Fibroblast of skin of scalp (primary cell): ENCODE measurements at places on chromosomes 2 and 18.

GRCh38 chr2:237121321-237121720 lies 35.6 kb downstream of the COPS8 start:
- DNase-seq: no peak

DNA sequence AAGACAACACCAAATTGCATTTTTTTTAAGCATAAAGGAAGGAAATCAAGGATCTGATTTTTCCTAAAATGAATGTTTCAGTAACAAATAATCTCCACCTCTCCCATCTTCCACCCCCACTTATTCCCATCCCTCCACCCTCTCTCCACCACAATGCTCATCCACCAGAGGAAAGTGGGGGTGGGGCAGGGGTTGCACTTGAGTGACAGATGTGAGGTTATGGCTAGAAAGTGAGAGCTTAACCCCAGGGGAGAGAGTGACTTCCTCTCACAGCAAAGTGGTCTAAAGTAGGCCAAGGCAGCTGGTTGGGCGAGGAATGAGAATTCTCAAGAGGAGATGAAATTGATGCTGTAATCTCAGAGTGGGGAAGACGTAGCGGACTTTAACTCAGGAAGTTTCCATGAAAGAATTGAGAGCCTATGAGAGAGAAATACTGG lies 104.7 kb downstream of the HNRNPLL start:
- DNase-seq: no peak

DNA sequence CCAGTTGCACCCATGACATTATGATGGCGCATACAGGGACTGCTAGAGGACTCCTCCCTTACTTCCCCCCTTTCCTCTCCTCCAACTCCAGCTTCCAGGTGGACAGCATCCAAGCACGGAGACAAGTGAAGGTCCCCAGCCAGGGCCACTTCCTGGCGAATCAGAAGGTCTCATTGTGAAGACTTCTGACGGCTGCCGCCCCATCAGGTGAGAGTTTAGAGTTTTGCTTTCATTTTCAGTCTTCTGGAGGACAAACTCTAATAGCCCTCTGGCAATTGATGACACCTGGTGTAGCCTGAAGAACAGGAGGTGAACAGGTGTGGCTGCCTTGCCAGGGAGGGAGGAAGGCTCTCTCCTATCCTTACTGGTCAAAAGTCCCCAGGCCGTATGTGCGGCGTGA lies 77.3 kb upstream of the KCNH7 start:
- DNase-seq: no peak

DNA sequence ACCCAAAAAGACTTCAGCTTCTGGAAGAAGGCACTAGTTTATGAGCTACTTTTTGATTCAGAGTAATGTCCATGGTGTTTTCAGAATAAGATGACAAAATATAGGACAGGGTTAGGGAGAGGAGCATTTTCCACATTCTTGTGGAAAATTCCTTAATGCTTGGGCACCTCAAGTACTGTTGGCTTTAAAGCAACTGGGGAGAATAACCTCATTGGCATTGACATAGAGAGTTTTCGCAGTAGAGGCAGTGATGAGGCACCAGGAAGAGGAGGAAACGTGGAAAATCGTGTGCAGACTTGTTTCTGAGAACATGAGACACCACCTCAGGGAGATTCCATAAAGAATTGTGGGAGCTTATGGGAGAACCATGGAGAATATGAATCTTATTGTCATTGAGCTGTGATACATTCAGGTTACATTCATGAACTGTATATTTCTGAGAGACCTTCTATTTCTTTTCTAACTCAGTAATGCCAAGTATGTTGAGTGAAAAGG lies 929.0 kb upstream of the NRXN1 start:
- DNase-seq: peak; percentile 75

DNA sequence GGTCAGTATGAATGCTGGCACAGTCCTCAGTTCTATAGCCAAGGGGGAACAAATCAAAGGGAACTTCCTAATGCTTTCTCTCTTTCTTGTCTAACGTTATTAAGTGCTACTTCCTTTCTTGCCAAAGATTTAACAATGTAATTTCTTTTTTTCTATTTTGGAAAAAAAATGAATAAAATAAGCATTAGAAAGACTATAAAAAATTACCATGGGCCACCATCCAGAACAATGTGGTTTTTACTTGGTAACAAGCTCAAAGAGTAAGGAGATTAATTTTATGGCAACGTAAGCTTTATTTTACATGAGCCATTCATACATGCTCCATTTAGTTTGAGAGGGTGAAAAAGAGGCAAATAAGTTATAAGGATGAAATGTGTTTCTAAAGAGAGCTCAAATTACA lies 40.1 kb downstream of the SERPINE2 start:
- no peak for DNase-seq

- peak; percentile 7 for DNase-seq
These were observed 698.0 kb downstream of the TDRD15 start for GRCh38 chr2:21821672-21822227.

- no peak for DNase-seq
These were observed 8.4 kb downstream of the NCAPH start for GRCh38 chr2:96344011-96344410.

- DNase-seq: no peak
These were observed 49.5 kb upstream of the MBOAT2 start for GRCh38 chr2:9052821-9053533.

- no peak for DNase-seq
These were observed 8.3 kb downstream of the TNP1 start for GRCh38 chr2:216851486-216852090.

DNA sequence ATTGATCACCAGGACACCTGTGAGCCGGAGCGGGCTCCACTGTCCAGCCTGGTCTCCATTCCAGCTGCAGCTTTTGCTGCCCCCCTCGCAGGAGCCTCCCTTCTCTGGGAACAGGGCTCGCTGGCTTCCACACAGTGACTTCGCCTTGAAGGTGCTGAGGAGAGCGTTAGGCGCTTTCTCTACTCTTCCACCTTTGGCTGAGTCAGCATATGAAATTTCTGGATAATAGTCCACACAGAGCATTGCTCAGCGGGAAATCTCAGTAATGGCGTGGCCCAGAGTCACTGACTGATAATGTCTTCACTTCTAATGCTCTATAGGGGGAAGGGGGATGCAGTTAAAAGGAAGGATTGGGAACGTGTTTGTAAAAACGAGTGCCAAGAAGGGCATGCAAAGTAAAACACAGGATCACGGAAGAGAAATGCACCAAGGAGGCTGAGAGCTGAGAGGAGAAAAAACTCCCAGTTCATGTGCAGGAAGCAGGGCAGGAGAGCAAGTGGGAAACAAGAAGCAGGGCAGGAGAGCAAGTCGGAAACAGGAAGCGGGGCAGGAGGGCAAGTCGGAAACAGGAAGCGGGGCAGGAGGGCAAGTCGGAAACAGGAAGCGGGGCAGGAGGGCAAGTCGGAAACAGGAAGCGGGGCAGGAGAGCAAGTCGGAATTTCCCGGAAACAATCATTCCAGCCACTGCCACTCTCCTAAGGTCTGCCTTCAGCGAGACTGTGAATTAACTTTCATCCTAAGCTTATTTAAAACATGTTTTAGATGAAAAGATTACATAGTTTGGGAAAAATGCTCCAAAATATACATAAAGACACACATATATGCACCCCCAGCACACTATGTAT lies 77.7 kb downstream of the MYT1L start:
- DNase-seq: no peak

DNA sequence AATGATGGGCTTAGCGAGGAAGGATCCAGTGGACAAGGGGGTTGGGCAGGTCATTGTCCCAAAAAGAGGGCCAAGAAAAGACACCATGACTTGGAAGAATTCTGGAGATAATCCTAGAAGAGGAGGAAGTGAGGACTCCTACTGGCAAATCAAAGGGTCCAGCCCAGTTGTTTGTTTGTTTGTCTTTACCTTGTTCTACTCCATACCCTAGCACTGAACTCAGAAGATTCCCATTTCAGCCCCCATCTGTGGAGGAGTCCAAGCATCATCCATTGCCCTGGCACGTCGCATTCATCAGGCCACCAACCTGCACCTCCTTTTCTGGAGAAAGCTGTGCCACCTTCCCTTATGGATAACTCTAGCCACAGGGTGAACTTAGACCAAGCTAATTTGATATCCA lies 326.2 kb downstream of the EN1 start:
- no peak for DNase-seq

DNA sequence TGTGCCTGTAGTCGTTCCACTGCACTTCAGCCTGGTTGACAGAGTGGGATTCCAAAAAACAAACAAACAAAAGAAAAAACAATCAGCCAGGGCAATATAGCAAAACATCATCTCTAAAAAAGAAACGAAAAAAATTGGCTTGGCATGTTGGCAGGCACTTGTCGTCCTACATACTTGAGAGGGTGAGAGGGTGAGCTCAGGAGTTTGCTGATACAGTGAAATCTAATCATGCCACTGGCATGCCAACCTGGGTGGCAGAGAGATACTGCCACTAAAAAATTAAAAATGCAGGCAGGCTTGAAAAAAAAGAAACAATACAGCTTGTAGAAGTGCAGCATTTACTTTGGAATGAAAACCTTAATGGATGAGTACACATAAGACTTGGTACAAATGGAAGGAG lies 282.9 kb upstream of the RGPD4 start:
- no peak for DNase-seq
